AML-193 (cell line): ENCODE measurements at places on chromosomes 7 and 10.

- no peak for DNase-seq
Observed at GRCh38 chr10:92656266-92656961, 33.3 kb upstream of the HHEX start.

DNA sequence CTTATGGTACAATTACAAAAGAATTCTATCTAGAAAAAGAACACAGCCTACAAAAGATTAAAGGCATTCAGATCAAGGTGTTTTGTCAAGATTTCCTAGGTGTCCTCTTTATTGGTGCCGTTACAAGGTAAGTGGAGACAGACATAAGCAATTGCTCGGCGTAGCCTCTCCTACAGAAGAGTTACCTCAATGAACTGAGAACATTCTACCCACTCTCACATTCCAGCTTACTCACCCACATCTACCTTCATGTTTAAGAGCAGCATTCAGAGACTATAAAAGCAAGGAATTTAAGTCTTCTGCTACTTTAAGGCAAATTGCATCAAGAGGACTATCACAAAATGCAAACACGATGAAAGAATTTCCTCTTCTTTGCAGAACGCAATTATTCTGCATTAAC is 29.5 kb downstream of the MPP7 start:
- no peak for DNase-seq

GRCh38 chr10:60960031-60960430 is 16.0 kb upstream of the RHOBTB1 start:
- DNase-seq, result no peak

DNA sequence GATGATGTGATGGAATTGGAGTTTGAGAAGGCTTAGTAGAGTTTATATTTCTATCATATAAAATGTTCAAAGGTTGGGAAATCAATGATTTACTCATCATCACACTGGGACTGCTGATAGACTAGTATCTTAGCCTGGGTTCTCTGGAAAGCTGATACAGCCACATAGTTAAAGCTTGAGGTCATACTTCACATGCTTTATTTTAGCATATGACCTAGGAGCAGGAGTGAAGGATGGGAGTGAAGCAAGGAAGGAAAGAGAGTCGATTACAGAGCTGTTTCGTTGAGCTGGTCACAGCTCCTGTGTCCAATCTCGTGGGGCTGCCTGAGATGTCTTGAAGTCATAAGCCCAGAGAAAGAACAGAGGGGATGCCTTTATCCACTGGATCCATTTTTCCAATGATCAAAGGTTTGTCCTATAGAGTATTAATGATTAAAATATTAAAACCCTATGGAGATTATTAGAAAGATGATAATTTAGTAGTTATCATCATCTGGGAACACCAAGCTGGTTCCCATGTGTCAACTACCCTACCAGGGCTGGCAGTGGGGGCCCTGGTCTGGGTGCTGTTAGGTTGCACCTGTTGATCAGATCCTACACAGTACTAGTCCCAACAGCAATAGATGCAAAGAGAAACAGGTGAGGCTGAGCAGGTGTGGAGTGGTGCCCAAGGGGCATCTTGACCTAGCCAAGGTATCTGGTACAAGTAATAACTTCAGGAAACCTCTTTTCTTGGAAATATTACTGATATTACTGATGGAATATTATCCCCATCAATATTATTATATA is 77.8 kb downstream of the BAMBI start:
- DNase-seq, result no peak

DNA sequence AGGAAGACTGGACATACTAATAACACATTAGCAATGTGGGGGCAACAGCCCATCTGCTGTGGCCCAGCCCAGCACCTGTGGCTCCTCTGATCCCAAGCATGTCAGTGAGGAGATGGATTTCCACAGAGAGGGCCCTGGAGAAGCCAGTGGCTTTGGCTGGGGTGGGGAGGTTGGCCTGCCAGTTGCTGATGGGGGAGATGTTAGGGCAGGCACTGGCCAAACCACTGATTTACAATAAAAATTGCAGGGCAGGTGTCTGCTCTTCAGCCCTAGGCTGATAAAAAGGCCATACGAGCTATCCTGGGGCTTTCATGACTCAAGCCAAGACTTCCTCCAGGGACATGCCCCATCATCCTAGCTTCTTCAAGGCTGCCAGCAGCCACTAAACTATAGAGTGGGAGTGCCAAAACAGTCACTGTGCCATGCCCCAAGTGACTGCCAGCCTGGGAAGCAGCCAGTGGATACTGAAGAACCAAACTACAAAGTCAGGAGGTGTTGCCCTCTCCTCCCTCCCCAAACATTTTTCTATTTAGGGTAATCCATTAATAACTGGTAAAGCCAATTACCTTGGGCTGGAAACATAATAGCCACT is 37.8 kb downstream of the DPCD start:
- no peak for DNase-seq

GRCh38 chr10:119315128-119316001 is 108.0 kb downstream of the GRK5 start:
- peak; percentile 45 for DNase-seq

- no peak for DNase-seq
Observed at GRCh38 chr7:66693331-66693730, 47.2 kb upstream of the RABGEF1 start.
